ENCODE measurements at places on chromosomes 4 and X.

GRCh38 chr4:138452826-138453225 lies 210.7 kb upstream of the SLC7A11 start:
- no peak for DNase-seq

DNA sequence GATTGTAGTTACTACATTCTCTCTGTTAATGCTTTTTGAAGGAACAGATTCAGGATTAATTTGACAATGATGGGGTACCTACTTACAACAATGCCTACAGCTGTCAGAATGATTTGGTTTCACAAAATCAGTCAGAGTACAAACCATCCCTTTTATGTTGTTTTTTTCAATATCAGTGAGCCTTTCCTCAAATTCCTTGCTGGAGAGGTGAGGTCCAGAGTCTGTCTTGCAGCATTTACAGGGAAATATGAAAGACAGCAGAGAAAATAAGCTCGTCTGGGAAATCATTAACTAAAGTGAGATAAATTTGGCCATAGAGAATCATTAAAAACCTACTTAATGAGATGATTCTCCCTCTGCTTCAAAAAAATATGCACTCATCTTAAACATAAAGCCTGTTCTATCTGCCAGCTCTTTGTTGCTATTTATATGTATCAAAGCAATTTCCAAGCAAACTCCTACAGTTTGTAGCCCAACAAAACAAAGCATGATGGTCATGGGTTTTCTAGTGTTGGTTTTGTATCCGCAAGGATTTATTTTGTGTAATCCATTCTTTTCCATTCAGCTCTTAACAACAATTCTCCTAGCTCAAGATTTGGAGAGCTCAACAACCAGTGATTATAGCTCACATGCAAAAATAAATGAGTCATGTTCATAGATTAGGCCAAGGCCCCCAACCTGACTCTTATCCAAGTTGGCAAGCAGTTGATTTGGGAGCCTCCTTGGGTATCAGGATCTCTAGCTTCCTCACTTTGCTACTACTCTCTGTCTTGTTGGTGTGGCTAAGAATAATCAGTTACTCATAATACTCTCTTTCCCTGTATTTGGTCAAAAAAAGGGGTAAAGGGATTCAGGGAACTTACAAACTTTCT lies 222.6 kb downstream of the ENOX2 start:
- DNase-seq: no peak

GRCh38 chrX:100328351-100328750 lies 81.7 kb downstream of the PCDH19 start:
- DNase-seq: no peak

DNA sequence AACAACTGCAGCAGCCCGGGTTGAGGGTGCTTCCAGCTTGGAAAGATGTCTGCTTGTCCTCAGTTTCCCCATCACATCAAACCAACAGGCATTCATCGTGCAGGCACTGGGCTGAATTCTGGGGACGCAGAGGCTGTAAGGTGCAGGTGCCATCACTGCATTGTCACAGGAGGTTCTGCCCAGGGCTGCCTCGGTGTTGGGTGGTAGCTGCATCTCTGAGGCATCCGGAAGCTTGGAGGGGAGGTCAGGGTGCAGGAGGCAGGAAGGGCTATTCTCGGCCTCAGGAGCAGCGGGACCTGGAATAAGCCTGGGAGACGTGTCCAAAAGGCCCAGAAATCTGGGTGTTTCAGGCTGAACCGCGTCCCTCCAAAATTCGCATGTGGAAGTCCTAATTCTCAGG lies 134.6 kb downstream of the HMX1 start:
- DNase-seq: peak; percentile 49

- no peak for DNase-seq
Observed at GRCh38 chr4:151091047-151091446, 8.4 kb upstream of the RPS3A start.

GRCh38 chrX:125289209-125289608 lies 30.5 kb upstream of the TEX13C start:
- DNase-seq: no peak

DNA sequence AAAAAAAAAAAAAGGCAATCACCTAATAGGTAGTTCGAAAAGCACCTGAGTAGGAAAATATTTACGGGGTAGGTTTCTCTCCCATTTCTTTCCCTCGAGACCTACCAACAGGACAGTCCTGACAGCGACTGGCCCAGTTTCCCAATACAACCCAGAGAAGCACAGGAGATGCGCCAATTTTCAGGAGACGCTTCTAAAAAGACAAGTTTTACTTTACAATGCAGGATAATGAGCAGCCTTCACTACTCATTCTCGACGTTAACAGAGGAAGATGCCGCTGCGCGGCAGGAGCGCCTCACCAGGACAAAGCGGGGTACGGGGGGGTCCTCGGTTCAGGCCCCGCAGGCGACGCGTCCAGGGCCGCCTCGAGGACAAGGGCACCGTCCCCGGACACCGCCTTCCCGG lies 708 bp downstream of the BCLAF3 start:
- no peak for DNase-seq

DNA sequence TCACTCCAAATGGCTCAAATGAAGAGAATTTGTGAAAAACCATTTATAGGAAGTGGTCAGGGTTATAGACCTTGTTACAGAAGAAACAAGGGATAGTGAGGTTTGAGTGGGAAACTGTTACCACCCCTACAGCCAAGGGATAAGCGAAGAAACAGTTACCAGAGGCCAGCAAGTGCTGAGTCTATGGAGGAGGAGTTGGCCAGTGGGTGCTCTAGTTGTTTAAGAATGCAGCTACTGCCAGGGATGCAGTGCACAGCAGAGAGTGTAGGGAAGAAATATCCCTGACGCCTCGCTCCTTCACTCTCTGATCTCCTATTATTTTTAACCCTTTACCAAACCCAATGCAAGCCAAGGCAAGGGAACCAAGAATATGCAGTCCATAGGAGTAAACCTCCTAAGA lies 15.2 kb upstream of the SYTL4 start:
- no peak for DNase-seq

DNA sequence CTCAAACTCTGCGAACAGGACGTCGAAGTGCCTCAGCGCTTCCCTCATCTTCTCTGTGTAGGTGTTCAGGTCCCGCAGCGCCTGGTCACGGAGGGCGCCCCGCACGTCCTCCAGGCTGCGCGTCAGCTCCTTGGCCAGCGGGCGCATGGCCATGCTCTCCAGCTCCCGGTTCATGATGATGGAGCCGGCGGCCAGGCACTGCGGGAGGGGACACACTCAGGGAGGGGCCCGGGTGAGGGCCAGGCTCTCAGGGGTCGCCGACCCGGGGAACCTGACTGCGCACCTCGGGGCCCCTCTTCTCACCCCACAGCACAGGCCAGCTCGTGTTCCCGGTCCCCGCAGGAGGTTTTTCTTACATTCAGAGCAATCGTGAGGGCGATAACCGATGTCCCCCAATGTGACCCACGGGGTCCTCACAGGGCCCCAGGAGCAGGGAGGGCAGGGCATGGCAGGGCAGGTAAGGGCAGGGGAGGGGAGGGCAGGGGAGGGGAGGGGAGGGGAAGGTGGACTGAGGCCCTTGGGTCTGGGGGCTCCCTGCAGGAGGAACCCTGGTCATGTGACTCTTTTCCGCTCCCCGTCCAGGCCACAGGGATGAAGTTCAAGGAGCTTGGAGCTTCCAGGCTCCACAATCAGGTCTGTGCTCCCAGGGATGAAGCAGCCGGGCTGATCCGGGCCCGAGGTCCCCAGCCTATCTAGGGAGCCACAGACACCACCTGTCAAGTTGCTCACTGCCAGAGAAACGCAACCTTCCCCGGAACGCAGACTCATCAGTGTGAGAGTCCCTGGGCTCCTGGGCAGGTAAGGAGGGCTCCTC lies 77.8 kb upstream of the MXD4 start:
- DNase-seq: peak; percentile 44

- no peak for DNase-seq
Observed at GRCh38 chrX:113906168-113906567, 677.7 kb upstream of the HTR2C start.

GRCh38 chr4:101104312-101105052 lies 242.8 kb downstream of the PPP3CA start:
- DNase-seq: no peak

GRCh38 chr4:42579903-42580302 lies 77.0 kb downstream of the ATP8A1 start:
- DNase-seq: no peak

GRCh38 chrX:148556498-148556897 lies 56.1 kb downstream of the AFF2 start:
- no peak for DNase-seq

DNA sequence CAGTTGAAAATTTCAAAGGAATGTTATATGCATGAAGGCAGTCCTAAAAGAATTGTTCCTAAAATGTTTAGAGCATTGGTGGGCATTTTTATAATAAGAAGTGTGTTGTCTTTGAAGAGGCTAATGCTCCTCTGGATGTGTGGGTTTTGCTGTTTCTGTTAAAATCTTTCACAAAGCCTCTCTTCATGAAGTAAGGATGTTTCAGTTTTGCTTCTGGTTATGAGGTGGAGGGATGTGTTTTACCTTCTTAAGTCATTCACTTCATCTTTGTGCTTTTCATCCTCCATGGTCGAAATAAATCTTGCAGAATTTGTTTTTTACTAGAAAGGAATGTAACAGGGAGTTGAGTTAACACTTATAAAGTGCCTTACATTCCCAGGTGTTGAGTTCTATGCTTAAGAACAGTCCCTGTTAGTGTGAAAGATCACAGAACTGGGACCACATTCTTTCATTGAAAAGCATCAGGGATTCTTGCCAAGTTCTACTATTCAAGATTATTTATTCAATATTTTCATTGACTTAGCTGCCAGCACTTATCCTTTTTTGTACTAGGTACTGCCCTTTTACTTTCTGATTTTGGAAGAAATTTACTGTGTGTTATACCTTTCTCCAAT lies 21.1 kb downstream of the FHIP1A start:
- no peak for DNase-seq

- no peak for DNase-seq
Observed at GRCh38 chrX:118594697-118595420, 99.2 kb downstream of the DOCK11 start.

DNA sequence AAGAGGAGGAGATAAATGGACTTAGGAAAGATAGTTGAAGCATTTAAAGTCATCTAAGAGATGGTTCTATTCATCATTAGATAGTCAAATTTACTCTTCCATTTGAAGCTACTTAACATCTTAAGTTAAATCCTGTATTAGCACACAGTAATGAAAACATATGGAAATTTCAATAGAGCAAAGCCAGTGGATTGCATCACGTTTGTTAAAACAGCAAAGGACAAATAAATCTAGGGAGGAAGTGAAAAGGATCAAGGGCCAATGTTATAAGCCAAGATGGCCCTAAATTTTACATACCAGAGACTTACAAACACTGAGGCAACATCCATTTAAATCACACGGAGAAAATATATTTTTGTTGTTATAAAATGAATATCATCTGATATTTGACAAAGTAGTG lies 602.8 kb downstream of the INPP4B start:
- DNase-seq: no peak

- no peak for DNase-seq
Observed at GRCh38 chr4:53793096-53793495, 201.8 kb upstream of the LNX1 start.

DNA sequence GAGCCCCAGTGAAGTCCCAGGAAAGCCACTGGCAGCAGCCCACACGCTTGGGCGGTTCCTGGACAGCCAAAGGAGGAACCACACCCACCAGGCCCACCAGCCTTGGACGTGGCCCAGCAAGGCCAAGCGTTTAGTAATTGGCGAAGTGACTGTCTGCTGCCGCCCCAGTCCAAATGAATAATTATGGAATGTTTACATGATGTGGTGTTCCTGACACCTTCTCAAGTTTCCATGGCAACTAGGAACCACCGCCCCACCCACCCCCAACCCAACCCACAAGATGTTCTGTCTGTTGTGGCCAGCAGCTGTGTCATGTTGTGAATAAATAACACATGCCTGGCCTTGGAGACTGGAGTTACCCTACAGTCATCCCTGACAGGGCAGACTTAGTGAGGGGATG lies 22.3 kb downstream of the APLN start:
- DNase-seq: no peak

DNA sequence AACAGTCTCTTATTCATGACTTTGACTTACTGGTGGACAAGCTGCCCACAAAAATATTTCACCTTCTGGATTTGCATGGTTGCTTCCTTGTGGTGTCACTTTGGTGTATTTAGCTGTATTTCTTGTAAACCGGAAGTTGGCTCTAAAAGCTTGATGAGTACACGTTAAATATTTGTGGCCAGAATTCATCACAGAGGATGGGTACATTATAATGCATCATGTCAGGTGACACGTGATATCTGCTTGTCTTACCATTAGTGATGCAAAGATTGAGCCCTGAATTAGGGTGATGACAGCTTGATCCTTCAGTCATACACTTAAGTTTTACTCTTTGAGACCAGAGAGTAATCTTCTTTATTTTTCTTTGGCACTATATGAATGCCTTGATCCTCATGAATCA lies 188.3 kb upstream of the RPS6KA3 start:
- DNase-seq: no peak

GRCh38 chrX:1391370-1391706 lies 575 bp downstream of the SLC25A6 start:
- no peak for DNase-seq

- DNase-seq: peak; percentile 68
Observed at GRCh38 chr4:2931512-2932301, 31.5 kb downstream of the NOP14 start.

- no peak for DNase-seq
Observed at GRCh38 chr4:116489739-116490138, 595.6 kb downstream of the TRAM1L1 start.

DNA sequence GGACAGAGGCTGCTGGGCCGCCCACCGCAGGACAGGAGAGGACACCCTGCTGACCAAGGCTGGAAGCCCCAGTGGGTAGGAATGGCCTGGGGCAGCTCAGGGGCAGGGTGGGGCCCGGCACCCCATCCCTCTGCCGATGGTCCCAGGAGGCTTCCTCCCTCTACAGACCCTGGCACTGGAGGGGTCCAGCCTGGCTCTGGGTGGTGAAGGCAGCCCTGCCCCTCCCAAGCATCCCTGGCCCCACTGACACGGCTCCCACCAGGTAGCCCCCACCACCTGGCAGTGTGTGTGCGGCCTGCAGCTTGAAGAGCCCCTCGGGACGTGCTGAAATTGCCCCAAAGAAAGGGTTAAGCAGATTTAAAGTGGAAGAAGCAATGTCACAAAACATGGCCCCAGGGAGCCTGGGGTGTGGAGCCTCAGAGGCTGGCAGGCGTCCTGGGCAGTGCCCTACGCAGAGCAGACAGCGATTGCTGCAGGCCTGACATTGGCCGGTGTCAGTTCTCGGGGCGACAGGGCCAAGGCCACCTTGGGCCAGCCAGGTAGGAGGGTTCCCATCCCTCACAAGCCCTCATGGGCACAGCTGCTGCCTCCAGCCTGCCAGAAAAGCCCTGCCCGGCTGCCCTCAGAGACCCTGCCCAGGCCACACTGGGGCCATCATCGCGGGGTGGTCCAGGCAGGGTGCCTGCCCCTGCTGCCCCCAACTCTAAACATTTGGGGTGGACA lies 80.5 kb downstream of the FAM53A start:
- DNase-seq: no peak

GRCh38 chr4:793093-793861 lies 32.7 kb downstream of the CPLX1 start:
- DNase-seq: no peak

- no peak for DNase-seq
Observed at GRCh38 chrX:41512394-41512793, 65.3 kb downstream of the NYX start.

- no peak for DNase-seq
Observed at GRCh38 chrX:132491191-132491590, 2.4 kb upstream of the MBNL3 start.

- DNase-seq: no peak
Observed at GRCh38 chrX:54885740-54886139, 34.9 kb upstream of the TRO start.

Measured in left forelimb (tissue), 1 donor.